ENCODE measurements at places on chromosomes 13 and 19.

GRCh38 chr13:37407156-37407555 lies 191.4 kb downstream of the POSTN start:
- DNase-seq, result no peak

GRCh38 chr13:78309497-78310180 lies 293.7 kb downstream of the POU4F1 start:
- no peak for DNase-seq

DNA sequence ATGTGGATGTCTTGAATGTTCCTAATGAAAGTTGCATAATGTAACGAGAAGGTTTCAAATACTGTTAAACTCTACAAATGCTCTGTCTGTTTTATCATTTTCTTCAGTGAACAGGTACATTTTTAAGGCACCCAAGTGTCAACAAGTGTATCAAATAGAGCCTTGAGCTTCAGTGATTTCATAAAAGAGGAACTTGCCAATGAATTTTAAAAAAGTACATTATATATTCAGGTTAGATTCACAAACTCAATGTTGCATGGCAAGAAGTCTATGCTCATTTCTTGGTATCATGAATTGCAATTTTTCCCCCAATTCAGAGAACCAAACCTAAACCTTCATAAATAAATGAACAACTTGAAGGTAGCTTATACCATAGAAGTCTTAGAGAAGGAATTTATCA lies 838.8 kb downstream of the PCDH9 start:
- DNase-seq, result no peak

- DNase-seq, result no peak
These were observed 593 bp downstream of the ATG4D start for GRCh38 chr19:10544242-10544752.

DNA sequence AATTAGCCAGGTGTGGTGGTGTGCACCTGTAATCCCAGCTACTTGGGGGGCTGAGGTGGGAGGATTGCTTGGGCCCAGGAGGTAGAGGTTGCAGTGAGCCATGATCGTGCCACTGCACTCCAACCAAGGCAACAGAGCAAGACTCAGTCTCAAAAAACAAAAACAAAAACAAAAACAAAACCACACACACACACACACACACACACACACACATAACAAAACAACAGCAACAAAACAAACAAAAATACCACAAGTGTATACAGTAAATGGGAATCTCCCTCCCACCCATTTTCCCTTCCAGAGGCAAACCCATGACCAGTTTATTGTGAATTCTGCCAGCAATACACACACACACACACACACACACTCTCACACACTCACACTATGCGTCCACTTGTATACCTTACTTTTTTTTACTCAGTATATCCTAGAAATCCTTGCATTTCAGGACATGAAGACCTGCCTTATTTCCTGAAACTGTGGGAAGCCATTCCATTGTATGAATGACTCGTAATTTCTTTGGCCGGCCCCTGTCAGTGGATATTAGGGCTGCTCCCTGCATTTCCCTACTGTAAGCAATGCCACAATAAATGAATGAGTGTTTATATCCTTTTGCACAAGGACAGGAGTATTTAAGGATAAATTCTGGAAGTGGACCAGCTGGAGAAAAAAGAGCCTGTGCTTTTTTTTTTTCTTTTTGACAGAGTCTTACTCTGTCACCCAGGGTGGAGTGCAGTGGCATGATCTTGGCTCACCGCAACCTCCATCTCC lies 6.9 kb upstream of the PLEKHF1 start:
- no peak for DNase-seq

GRCh38 chr19:10784257-10784656 lies 51.8 kb downstream of the TMED1 start:
- DNase-seq, result no peak

DNA sequence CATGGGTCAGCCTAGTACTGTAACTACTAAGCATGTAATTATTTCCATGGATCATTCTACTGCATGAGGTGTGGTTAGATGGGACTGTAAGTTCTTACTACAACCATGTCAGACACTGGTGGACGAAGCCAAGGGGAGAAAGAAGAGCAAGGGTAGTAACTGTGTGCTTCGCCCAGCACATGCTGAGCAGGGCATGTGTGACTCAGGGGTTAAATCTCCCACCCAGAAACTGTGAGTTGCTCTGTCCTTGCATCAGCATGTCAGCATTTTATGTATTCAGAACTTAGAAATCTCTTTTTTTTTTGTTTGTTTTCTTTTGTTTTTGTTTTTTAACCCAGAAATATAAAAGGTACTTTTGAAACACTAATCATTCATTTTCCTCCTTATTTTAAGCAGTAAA lies 436.6 kb upstream of the KLF12 start:
- no peak for DNase-seq

DNA sequence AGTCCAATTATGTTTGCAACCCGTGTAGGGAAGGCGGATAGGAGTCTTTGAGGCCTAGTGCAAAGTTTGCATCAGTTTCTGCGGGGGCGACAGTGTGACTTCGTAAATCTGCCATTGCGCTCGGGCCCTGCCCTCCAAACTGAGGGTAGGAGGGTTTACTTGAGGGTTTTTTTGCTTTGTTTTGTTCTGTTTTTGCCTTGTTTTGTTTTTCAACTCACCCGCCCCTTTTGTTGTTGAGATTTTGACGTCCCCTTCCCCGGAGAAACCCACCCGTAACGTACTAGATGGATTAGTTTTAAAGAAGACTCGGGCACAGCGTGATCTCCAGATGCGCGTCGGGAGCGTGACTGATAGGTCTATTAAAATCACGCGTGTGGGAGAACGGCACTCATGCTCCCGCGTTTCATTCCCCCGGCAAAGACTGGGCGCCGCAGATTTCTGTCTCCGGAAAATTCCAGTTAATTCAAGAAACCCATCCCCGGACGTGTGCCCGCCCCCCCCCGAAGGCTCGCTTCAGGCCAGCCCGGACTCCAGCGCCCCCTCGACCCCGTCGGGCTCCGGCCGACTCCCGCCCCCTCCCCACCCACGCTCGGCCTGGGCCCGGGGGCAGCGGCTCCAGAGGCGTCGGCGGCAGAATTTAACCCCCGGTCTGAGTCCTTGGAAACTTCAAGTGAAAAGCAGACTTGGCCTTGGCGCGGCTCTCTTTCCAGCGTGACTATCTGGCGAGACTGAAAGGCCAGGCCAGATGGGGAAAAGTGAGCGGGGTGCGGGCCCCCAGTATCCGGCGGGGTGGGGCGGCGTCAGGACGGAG lies 5.0 kb downstream of the SOX1 start:
- no peak for DNase-seq

- no peak for DNase-seq
These were observed 365.5 kb downstream of the PCDH9 start for GRCh38 chr13:66864627-66865026.

DNA sequence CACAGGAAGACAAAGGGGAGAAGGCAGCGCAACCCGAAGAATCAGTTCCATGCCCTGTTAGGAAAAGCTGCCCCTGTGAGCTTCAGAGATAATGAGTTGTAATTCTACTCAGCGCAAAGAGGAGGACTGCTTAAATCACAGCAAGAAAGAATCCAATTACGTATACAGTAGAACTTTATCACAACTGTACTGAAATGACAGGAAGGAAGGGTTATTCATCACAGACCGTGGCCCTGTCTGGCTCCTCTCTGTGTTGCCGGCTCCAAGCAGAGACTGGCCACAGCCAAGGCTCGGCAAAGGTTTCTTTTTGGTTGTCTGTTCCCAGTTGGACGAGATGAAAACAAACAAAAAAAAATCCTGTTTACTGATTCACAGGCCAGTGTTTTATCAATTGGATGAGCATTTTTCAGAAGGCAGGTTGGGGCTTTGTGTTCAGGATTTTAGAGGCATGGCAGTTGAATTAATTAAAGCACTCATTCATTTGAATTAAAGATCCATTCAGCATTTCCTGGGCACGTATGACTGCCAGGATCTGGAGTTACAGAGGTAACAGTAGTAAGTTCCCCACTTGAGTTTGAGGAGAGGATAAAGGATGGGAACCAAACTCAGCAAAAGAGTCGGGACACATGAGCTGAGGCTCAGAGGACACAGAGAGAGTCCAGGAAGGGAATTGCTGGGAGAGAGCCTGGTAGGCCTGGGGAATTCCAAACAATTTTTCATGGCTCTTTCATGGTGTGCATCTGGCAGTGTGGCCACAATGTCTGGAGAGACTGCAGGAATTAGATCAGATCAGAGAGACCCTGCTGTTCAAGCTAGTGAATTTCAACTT lies 341.0 kb downstream of the DNAJC15 start:
- DNase-seq, result no peak

GRCh38 chr19:49408816-49409440 lies 14.3 kb downstream of the PTH2 start:
- DNase-seq, result no peak

Measured in activated naive CD4-positive, alpha-beta T cell (primary cell).